ENCODE measurements at places on chromosomes 6 and 20.

DNA sequence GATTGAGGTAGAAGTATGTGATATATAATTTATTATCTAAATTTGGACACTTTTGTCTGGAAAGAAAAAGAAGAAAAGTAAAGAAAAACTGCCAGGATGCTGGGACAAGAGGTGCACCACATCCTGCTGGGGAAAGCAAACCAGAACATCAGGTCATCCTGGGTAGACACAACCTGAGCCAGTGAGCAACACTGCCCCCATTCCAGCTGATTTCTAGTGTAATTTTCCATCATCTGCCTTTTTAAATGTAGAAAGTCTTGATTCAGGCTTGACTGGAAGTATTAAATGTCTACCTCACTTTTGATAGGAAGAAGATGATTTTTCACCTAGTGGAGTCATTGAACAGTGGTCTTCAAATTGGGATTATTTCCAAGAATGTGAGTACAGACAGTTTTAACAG is 1164.5 kb upstream of the CITED2 start:
- no peak for DNase-seq

- no peak for DNase-seq
Observed at GRCh38 chr6:169064194-169064593, 189.5 kb downstream of the THBS2 start.

- DNase-seq = no peak
Observed at GRCh38 chr20:46303176-46303956, 4.9 kb downstream of the CDH22 start.

GRCh38 chr6:127938701-127939100 is 37.8 kb upstream of the THEMIS start:
- no peak for DNase-seq

DNA sequence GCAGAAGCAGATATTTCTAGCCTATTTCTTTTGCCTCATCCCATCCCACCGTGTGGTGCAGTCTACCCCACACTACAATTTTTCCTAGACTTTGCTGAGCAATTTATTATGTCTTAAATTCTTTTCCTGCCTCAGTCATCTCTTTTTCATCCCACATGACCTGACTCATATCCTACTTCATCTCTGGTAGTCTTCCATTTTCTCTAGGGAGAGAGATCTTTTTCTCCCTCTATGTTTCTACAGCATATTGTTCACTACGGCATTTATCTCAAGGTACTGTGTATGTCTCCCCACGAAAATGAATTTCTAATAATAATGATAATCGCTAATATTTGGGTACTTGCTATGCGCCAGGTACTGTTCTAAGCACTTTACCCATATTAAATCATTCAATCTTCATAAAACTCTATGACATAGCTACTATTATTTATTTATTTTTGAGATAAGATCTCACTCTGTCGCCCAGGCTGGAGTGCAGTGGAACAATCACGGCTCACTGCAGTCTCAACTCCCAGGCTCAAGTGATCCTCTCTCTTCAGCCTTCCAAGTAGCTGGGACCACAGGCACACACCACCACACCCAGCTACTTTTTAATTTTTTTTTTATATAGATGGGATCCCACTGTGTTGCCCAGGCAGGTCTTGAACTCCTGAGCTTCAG is 15.6 kb downstream of the PDSS2 start:
- no peak for DNase-seq

- DNase-seq = no peak
Observed at GRCh38 chr6:13248584-13248985, 79.8 kb downstream of the TBC1D7 start.

DNA sequence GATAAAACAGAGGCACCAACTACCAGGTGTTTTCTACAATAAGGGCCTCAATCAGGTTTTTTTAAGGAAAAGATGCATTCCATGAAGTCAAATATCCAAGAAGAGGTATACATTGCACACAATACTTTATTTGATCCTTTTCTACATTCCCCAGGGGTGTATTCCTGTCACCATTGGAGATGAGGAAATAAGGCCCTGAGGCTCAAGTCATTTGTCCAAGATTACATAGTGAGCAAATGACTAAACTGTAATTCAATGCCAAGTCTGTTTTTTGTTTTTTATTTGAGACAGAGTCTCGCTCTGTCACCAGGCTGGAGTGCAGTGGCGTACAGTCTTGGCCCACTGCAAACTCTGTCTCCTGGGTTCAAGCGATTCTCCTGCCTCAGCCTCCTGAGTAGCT is 69.2 kb upstream of the CDYL start:
- DNase-seq = no peak

DNA sequence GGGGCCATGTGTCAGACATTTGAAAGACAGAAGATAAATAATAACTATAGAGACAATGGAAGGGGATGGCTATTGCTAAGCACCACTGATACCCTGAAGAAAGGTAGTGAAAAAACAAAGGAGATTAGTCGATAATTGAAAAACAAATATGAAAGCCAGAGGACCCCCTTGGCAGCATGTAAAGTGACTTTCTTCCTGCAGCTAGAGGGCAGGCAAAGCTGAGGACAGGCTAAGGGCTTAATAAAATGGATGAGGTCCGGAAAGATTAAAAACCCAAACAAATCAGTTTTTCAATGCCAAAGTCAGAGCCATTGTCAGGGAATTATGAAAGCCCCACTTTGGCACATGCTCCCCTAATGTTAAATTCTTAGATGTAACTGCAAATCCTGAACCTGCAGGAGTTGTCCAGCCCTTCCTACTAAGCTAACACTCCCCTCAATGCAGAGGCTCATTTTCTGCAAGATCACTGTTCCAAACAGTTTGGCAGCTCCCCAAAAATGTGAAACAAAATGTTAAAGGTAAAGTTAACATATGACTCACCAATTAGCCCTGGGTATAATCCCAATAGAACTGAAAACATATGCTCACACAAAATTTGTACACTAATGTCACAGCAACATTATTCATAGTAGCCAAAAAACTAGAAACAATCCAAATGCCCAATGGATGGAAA is 1177.9 kb downstream of the GRIK2 start:
- DNase-seq = no peak

GRCh38 chr6:109795994-109796555 is 105.0 kb downstream of the FIG4 start:
- no peak for DNase-seq

GRCh38 chr20:7806831-7807230 is 133.4 kb downstream of the HAO1 start:
- DNase-seq = no peak

DNA sequence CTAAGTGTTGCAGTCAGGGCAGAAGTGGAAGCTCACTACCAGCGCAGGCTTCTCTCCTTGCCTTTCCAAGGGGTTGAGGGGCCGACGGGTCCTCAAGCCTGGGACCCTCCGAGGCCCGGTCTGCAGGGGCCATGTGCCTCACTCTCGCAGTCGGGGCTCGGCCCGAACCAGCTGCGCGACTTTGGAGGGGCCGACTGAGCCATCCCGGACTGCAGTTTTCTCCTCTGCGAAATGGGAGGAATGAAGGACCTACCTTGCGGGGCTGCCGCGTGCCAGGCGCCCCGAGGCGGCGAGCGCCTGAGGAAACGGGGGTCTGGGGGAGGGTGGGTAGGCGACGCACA is 5.6 kb downstream of the LZTS3 start:
- no peak for DNase-seq

DNA sequence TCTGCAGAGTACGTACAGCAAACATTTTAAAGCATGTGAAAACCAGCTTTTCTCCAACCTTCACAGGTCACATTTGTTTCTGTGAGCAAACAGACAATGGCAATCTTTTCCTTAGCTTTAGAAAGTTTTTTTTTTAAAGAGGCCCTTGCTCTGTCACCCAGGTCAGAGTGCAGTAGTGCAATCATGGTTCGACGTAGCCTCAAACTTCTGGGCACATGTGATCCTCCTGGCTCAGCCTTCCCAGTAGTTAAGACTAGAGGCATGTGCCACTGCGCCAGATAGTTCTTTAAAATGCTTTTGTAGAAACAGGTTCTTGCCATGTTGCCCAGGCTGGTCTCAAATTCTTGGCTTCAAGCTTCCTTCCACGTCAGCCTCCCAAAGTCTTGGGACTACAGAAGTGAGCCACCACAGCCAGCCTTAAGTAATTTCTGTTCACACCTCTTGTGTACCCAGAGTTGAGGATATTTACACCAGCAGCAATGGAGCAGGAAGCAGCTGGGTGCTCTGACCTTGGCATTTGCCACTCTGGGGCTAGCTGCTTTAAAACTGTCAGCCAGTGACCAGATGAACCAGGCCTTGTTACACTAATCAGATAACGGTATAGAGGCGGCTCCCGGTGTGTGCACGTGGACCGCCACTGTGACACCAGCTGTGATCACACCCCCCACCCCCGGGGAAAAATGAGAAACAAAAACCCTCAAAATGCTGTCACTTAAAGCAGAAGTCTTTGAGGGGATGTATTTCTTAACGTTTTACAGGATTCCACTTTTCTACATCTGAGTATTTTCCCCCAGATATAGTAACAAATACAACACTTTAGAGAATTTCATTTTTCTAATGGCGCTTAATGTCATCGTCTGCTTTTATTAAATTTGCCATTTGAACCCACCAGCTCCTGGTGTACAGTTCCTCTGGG is 71.3 kb downstream of the AKAP12 start:
- DNase-seq = no peak

GRCh38 chr20:1337441-1337840 is 8.5 kb upstream of the SDCBP2 start:
- no peak for DNase-seq

DNA sequence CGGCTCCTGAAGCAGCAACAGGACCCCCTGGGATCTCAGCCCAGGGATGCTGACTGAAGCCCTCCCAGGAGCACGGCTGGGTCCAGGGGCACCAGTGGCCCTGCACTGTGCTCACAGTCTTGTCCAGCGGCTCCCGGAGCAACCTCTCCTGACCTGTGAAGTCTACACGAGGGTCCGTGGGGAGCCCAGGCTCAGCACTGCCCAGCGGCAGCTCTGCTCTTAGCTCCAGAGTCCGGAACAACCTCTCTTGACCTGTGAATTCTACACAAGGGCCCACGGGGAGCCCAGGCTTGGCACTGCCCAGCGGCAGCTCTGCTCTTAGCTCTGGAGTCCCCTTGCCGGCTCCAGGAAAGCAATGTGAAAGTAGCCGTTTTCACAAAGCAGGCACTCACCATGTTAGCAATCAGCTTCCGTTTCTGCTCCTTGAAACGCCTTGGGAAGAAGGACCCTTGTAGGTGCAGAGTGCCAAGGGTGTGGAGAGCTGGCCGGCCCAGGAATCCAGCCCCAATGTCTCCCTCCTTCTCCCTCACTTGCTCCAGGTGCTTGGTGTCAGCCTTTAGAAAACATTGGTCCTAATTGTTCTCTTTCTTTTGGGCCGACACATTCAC is 310.9 kb downstream of the CDH4 start:
- DNase-seq = no peak

DNA sequence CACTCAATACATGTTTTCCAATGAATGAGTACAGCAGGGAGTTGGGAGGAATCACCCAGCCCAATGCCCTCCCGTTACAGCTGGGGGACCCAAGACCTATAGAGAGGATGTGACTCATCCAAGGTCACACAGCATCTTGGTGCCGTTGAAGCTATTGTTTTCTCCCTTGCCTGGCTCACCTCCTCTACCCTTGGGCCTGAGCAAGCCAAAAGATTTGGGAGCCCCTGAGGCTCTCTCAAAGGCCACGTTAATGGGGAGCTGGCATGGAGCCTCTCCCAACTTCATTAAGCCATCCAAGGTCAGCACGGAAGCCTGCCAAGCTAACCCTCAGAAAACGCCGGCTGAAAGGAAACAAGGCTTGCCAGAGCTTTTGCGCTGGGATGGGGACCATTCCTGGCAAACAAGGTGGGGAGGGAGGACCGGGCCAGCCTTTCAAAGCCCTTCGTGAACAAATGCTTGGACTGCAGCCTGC is 30.4 kb downstream of the KCNB1 start:
- no peak for DNase-seq

GRCh38 chr20:1035466-1035865 is 33.4 kb upstream of the RSPO4 start:
- DNase-seq = no peak

- no peak for DNase-seq
Observed at GRCh38 chr6:132070356-132070755, 119.2 kb upstream of the CCN2 start.

DNA sequence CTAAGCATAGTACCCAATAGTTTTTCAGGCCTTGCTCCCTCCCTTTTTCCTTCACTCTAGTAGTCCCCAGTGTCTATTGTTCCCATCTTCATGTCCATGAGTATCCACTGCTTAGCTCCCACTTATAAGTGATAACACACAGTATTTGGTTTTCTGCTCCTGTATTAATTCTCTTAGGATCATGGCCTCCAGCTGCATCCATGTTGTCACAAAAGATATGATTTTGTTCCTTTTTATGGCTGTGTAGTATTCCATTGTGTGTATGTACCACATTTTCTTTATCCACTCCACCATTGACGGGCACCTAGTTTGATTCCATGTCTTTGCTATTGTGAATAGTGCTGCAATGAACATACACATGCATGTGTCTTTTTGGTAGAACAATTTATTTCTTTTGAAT is 102.9 kb downstream of the FAXC start:
- no peak for DNase-seq

DNA sequence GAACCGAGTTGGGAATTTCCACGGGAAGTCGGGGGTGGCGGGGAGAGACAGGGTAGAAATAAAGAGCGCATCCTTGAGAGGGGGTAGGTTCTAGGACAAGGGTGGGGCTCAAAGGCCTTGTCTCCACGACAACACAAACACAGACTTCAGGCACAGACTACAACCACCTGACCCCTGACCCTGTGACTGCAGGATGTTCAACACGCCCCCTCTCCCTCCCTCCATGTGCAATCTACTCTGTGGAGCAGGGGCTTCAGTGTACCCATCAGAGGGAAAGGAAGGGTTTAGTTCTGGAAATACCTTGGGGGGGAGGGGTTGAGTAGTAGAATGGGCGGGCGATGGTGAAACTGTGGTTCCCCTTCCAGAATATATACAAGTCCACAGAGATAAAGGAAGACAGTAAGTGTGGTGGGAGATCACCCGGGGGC is 651 bp upstream of the TAPBP start:
- peak; percentile 77 for DNase-seq

DNA sequence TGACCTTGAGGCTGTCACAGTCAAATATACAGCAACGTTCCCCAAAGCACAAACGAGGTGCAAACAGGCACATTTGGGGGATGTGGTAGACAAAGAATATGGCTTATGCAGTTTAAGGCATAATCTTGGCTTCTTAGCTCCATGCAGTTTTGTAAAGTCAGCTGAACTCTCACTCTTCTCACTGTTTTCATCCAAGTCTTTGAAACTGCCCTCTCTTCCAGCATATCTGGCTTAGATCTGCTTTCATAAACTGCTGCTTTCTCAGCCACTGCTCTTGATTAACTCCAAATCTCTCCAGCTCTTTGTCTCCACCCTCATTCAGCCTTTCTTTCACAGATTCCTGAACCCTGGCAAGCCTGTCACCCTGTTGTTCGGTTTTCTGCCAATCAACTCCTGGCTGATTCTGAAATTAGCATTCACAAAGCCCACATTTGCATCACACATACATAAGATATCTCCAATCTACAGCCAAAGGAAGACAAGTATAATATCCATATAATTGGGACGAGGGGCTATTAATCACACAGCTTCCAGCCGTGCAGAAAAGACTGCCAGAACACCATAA is 301.1 kb upstream of the RNF217 start:
- DNase-seq = no peak

GRCh38 chr20:56628873-56629463 is at the start of gene TFAP2C:
TFAP2C (plus strand) TSS chr20:56629306; CDS start chr20:56629545, 239 bp downstream.
- no peak for DNase-seq

DNA sequence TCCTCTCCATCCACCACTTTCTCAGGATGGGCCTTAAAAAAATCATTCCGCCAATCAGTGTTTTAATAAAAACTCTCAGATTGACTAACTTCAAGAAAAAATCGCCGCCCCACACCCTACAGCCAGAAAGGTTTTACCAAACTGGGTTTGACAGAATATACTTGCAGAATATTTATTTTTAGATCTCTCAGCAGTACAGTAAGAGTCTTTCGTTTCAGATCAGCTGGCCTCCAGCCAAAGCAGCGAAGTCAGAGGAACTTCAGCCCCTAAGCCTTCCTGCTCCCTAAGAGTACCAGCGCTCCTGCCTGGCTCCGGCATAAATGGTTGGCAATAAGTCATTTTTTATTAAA is 24.7 kb downstream of the TBC1D7 start:
- no peak for DNase-seq
